Neural crest cell (in vitro differentiated cells): ENCODE measurements at places on chromosomes 12 and 14.

GRCh38 chr14:23621932-23622730 lies 14.0 kb upstream of the DHRS2 start:
- no peak for DNase-seq

DNA sequence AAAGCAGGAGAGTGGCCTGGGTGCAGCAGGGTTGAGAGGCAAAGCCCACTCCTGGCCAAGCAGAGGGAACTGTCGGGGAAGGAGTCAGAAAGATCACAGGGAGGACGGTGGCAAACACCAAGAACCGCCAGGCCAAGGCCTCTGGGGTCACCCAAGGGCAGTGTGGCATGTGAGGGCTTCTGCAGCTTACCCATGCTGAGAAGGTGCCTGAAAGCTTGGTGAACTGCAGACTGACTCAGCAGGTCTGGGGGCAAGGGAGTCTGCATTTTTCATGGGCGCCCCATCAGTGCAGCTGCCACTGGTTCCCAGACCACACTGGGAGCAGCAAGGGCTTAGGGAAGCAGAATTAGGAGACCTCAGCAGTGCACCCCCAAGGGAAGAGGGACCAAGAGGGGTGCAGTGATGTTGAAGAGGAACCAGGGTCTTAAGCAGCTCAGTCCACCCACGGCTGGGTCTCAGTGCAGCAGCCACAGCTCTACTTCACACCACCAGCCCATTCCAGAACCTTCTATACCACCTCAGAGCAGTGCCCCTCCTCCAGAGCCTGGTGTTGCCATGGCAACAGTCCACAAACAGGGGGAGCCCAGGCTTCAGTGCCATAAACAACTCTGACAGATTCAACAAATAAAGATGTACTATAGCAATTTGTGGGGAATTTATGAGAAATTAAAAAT lies 59.4 kb downstream of the ITPK1 start:
- DNase-seq: no peak

DNA sequence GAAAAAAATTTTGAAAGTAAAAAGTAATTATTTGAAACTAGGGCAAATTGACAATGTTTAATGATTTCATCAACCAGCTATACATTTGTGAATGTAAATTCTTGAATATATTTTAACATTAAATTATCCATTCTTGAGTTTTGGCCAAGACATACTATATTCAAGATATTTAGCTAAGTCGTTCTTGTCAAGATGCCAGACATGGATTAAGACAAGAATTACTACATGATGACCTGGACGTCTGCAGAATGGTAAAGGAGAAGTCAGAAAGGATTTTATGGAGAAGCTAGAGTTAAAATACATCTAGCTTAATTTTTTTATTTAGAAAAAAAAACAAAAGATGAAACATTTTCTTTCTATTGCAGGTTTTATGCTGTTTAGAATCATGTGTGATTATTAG lies 255.8 kb downstream of the TMTC2 start:
- no peak for DNase-seq

DNA sequence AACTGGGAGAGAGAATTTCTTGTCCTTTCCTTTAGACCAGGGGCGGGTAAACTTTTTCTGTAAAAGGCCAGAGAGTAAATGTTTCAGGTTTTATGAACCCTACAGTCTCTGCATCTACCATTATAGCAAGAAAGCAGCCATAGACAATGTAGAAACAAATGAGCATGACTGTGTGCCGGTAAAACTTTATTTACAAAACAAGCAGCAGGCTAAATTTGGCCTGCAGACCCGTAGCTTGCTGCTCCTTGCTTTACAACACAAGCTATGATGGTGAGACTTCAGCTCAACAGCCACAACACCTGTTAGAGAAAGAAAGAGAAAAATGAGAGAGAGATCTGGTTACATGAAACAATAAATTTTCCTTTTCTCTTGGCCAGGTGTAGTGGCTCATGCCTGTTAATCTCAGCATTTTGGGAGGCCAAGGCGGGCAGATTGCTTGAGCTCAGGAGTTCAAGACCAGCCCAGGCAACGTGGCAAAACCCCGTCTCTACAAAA lies 4.2 kb upstream of the CDC42BPB start:
- no peak for DNase-seq

DNA sequence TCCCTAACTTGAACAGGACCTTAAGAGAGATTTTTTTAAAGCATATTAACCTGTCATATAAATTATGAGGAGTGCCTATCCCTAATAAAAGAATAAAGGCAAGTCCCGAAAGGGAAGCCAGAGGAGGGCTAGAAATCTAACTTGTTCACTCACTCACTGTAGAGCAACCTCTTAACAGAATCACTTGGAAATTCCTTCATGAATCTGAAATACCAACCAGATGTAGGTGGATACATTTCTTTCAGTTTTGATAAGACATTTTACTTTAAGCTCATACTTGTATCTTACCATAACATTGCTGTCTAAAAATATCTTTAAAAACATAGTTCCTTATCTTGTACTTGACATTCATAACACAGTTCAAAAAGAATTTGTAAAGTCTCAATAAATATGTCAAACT lies 25.7 kb downstream of the NTN4 start:
- no peak for DNase-seq

- DNase-seq: no peak
These were observed 17.7 kb downstream of the C12orf71 start for GRCh38 chr12:27064397-27065342.
